Memory B cell (primary cell): ENCODE measurements at places on chromosomes 5 and 9.

- no peak for DNase-seq
These were observed 792.9 kb downstream of the EFNA5 start for GRCh38 chr5:106877881-106878280.

DNA sequence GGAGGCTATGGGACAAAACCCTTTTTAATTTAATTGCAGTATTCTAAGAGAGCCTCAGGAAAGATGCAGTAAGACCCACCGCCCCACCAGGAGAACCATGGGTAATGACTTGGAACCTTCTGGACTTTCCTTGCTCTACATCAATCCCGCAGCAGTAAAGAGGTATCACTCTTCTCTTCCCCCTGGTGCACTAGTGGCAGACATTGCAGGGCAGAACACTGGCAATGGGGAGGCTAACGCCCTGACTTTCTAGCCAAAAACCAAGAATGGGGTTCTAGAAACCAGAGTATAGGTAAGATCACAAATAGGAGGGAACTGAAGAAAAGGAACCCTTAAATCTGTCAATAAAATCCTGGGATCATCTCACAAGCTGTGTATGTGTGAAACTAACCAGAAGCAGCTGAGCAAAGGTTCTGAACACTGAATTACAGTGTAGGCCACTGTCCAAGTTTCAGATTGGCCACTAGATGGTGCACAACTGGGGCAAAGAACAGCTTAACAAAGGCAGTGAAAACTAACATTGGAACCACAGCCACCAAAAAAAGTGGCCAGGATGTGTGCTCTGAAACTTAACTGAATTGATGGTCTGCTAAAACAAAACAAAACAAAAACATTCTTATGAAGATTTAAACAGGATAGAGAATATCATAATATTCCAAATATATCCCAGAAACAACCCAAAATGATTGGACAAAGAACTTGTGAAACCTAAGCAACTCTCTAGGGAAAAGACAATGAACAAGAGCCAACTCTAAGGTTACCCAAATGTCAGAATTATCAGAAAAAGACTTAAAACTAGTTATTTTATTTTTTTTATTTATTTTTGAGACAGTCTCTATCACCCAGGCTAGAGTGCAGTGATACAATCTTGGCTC, 6.6 kb upstream of the FAM151B start:
- DNase-seq = no peak

GRCh38 chr9:132740526-132741309, 70.5 kb downstream of the GTF3C4 start:
- DNase-seq = no peak

DNA sequence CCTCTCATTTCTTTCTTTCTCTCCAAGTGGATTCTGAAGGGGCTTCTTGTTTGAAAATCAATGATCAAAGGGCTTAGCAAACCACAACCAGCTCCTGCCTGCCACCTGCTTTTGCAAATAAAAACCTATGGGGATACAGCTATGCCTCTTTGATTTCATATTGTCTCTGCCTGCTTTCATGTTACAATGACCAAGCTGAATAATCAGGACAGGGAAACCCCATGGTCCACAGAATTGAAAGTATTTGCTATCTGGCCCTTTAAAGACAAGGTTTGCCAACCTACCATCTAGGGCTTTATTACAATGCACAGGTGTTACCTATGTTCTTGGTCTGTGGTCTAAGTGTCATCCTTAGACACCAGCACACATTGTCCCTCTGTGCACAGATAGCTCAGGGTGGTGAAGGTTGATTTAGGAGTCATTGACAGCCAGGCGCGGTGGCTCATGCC, 28.8 kb upstream of the PLIN2 start:
- no peak for DNase-seq

GRCh38 chr5:126694403-126694802, 82.5 kb upstream of the LMNB1 start:
- DNase-seq = no peak

DNA sequence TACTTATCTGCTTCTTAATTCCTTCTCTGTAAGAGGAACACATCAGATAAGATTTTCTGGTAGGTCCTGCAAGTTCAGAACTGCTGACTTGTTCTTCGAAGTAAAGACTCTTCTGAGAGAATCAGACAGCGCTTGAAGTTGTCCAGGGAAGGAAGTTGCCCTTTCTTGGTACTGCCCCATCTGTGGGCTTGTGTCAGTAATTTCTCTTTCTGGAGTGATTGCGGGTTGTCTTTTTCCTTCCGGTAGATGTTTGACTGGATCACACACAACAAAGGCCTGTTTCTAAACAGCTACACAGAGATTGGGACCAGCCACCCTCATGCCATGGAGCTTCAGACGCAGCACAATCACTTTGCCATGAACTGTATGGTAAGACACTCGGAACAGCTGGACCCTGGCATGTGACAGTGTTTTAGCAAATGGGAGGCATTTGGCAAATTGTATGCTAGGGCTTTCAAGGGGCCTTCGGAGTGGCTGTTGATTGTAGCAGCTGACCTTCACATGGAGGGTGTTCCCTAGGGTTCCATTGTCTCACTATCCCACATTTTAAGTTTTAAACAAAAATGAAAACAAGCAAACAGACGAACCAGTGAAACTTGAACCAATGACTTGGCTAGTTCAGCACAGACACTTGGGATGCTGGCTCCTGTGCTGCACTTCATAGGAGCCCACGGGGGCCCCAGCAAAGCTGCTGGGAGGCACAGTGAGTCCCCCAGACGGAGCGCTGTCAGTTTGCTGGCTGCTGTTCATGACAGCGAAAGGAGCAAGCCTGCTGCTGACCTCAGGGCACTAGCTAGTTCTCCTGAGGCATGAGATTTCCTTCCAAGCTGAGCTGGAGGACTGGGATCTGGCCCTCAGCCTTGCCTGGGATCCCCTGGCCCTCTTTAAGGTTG, 149.9 kb downstream of the TRIO start:
- DNase-seq = no peak

- DNase-seq = no peak
These were observed 27.3 kb upstream of the SHB start for GRCh38 chr9:38096238-38096805.

DNA sequence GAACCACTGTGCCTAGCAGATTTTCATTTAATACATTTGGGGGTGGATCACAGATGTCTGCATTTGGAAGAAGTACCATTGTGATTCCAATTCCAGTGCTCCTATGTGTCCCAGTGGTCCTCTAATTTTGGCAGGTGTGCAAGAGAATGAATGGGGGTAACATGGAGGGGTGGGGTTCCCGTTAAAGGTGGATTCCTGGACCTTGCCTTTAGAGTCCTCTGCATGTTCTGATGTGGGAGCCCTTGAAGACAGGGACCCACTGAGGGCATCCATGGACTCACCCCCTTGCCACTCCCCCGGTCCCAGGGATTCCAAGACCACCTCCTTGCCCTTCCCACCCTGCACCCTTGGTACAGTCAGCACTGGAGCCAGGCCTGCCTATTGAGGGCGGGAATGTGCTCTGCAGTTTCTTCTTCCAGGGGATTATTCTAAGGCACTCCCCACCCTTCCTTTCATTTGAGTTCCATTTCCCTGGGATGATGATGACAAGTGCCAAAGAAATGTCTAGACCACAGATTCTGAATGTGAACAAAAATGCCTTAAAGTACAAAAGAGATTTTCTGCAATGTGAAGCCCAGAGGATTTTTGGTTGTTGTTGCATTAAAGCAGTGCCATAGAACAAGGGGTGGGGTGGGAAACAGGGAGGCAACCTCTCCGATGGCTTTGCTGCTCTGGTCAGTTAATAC, 119.4 kb upstream of the PTCH1 start:
- no peak for DNase-seq

GRCh38 chr5:103890313-103890712, 327.7 kb upstream of the NUDT12 start:
- DNase-seq = no peak

- DNase-seq = no peak
These were observed 64.1 kb upstream of the TYRP1 start for GRCh38 chr9:12629067-12629466.

GRCh38 chr5:115842089-115842935, 577 bp downstream of the AP3S1 start:
- no peak for DNase-seq

- DNase-seq = no peak
These were observed 4.5 kb downstream of the FANCC start for GRCh38 chr9:95313010-95313498.

DNA sequence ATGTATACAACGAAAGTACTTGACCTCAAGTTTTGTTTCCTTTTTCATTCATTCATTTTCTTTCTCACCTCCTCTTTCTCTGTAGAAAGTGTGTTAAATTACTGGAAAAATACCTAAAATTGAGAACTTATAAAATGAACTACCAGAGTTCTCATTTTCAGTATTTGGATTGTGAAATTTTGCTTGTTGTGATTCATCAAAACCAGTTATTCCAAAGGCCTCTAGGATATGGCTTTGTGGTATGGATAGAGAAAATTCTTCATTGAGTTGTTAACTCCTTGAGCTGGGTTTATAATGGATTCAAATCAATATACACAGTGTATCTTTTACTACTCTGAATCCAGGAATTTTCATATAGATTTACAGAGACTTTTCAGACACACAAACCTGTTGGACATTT, 287.6 kb downstream of the KDM4C start:
- DNase-seq = no peak

- DNase-seq = no peak
These were observed 4.1 kb downstream of the LRSAM1 start for GRCh38 chr9:127455324-127455992.

GRCh38 chr9:120718316-120718715, 4.0 kb upstream of the MEGF9 start:
- no peak for DNase-seq

GRCh38 chr5:118888556-118888955, 99.8 kb downstream of the DTWD2 start:
- no peak for DNase-seq

DNA sequence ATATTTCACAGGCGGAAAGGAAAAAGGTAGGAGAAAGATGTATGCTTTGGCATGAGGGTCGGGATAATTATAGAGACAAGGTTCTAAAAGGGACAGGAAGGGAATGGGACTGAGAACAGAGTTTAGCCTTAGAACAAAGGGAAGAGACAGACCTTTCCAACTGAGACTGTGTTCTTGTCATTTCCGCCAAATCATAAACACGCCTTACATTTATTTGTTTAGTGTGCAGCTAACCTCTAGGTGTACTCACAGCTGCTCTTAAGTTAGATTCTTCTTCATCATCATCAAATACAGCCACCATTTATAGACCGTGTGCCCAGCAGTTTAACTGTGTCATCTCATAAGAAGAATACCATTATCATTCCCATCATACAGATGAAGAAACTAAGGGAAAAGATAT, 5.9 kb upstream of the DELE1 start:
- DNase-seq = no peak

DNA sequence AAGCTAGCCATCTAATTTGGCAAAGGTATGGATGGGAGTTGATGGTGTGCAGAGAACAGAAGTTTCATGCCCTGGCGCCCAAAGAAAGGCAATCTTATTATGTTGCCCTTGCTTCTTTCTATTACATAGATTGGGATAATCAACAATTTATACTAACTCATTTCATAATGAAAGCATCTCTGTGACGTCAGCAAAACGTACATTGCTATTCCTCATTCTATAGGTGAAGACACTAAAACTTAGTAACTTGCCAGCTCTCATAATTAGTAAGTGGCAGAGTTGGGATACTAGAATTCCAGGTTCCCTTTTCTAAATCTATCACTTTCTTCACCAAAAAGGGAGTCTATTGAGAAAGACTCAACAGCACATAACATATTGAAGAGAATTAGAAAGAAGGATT, 374.8 kb downstream of the NR2F1-AS1 start:
- no peak for DNase-seq

DNA sequence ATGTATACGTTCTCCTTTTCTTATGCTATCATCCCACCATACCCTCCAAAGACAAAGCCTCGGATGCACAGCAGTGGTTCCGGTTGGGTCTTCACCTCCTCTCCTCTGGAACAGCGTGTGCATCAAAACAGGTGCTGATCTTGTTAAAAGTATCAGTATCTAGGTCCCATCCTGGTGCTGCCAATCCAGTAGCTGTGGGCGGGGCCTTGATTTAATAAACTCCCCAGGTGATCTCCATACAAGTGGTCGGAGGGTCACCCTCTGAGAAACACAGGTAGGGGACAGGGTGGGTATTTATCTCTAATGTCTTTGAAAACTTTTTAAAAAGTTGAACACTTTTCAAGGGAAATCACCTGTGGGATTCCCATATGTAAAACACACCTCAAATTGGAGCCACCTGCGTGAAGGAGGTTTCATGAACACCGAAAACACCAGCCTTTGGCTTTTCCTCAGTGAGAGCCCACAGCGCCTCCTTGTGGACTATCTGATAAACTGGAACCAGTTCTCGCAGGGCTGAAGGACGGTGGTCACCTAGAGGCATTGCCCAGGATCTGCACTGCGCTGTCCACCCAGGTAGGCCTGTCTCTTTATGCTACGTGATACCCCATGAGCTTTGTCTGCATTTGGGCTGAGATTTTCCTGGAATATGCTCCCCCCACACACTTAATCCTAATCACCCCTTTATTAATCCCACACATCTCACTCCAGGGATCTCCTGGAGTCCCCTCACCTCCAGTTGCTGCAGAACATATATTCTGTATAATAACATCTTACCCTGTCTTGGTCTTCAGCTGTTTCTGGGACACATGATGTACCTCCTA, 80.5 kb upstream of the EPB41L4B start:
- DNase-seq = peak; percentile 45

DNA sequence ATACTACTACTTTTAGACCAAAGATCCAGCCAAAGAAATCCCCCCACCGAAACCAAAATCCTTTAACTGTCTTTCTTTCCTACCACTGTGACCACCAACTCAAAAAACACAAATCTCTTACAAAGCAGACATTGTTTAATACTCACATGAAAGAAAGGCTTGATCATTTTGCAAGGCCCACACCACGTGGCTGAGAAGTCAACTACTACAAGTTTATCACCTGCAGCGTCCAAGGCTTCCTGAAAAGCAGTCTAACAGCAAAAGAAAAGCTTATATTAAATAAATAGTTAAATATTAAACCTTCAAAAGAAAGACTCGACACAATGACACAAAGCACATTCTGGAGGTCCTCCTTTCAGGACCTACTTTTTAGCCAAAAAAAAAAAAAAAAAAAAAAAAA, 5.1 kb downstream of the TXN start:
- DNase-seq = no peak

DNA sequence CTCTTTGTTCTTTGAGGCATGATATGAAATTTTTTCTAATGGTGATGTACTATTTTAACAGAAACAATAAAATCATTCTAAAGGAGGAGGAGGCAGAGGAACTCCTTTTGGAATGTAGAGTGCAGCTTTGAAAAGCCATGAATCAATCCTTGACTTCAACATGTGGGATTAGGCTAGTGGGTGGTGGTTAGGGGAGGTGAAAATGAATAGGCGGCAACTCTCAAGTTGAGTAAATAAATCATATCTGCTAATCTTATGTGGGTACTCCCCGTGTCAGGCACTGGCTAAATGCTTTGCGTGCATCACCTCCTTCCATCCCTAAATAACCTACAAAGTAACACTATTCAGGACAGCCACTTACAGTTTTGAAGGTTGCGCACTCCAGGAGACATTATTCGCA, 35.1 kb downstream of the FAM81B start:
- DNase-seq = no peak

- peak; percentile 65 for DNase-seq
These were observed 56.8 kb upstream of the TEX48 start for GRCh38 chr9:114738581-114739316.
